Left ventricle myocardium inferior (tissue), 1 donor: ENCODE measurements at places on chromosomes 1 and 21. TPM values are rescaled to one million over a fixed set of nuclear protein-coding genes. Genes with fewer than 3 reads are reported as not detected.

Gene DCDC2B
- not detected for total RNA-seq

Gene LCE1C
- total RNA-seq: not detected

Gene MARCKSL1
- 10.0 TPM for total RNA-seq

Gene NBPF10
- total RNA-seq: 0.69 TPM

Gene SPATA45
- not detected for total RNA-seq

Gene FAM177B
- not detected for total RNA-seq

Gene SH3BGRL3
- total RNA-seq: 32.1 TPM

Gene B3GALNT2
- total RNA-seq: 23.0 TPM

Gene SAMD13
- 2.0 TPM for total RNA-seq

Gene DPT
- total RNA-seq: 45.6 TPM

Gene SPAG17
- not detected for total RNA-seq

Gene MTARC1
- total RNA-seq: 8.3 TPM

Gene OR2M3
- total RNA-seq: not detected

Gene FBXO2
- total RNA-seq: 1.9 TPM

Gene IL12RB2
- total RNA-seq: 0.33 TPM

Gene TCEA3
- total RNA-seq: 78.6 TPM

Gene GBP6
- total RNA-seq: 0.08 TPM
